AG10803 (cell line): ENCODE measurements at places on chromosomes 1 and 21.

DNA sequence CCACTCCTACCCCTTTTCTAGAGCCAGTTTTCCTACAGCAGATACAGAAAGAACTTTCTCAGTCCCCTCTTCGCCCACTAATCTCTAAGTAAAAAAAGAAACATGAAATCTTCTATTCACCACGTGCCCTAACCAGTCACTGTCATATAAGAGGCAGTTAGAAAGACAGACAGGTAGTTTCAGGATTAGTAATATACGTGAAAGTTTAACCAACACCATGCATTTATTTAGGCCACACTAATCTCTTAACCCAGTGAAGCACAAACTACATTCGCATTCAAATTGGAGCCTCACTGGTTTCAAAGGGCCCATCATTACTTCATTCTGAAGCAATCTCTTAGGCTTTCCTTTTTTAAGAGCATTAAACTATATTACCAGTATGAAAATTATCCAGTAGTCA is 10.1 kb downstream of the GPATCH2 start:
- no peak for DNase-seq

GRCh38 chr1:115732316-115732715 is 36.2 kb downstream of the CASQ2 start:
- DNase-seq, result no peak

DNA sequence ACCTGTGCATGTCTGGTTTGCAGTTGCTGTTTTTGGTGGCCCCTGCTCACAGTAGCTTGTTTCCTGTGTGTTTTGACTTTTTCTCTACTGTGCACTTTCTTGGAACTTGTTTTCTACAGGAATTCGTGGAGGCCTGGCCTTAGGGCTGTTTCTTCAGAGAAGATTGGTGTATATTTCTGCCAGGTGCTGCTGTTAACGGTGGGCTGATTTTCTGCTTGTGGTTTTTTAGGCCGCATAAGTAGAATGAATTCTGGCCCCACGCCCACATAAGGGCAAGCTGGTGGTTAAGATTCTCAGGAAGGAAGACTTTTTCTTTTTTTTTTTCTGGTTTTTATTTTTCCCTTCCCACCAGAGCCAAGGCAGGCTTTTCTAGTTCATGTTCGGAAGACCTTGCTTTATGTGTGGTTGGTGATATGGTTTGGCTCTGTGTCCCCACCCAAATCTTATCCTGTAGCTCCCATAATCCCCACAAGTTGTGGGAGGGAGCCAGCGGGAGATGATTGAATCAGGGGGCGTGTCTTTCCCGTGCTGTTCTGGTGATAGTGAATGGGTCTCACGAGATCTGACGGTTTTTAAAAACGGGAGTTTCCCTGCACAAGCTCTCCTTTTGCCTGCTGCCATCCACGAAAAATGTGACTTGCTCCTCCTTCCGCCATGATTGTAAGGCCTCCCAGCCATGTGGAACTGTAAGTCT is 71.5 kb upstream of the DISP3 start:
- DNase-seq, result no peak

DNA sequence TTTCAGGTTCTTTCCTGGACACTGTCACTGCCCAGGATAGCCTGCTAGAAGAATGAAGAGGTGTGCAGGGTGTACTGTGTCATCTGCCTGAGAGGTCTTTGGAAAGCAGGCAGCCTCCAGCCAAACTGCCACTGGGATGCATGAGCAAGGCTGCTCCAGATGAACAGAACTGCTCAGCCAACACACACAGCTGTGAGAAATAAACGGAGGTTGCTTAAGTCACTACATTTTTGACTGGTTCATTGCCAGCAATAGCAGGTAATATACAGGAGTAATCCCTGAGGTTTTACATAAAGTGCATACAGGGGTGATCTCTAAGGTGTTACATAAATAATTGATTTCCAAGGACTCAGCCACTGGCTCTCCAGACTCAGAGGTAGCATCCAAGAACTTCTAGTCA is 516.9 kb downstream of the BRINP3 start:
- DNase-seq, result no peak

DNA sequence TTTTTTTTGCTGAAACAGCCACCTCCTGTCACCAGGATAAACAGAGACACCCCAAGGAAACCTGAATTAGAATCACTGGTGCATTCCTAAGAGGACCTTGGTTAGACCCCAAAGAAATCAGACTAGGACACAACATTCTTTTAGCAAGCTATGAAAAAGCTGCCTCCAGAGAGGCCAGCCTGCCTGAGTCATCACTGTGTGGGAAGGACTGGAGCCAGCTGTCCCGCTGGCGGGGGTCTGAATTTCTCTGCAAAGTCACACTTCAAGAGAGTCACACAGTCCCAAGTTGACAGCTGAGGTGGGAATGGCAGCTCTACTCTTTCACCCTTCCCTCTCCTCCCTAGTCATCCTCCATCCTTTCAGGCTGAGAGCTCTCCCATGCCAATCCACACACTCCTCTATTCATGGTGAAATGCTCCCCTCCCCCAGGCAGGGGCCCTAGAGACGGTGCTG is 405.0 kb upstream of the POU3F1 start:
- peak; percentile 26 for DNase-seq

- no peak for DNase-seq
These were observed 198.6 kb downstream of the PTPRC start for GRCh38 chr1:198837278-198838021.

DNA sequence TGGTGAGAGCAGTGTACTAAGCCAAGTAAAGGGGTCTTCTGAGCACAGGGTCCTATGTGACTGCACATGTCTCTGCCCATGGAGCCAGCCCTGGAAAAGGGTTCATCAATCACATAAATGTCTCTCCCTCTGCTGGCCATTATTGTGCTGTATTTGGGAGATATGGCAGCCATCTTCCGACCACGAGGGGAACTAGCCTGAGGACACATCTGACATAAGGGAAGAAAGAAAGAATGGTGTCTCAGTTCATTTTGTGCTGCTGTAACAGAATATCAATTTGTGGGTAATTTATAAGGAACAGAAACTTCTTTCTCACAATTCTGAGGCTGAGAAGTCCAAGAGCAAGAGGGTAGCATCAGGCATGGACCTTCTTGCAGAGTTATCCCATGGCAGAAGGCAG is 55.1 kb upstream of the GJA5 start:
- no peak for DNase-seq

DNA sequence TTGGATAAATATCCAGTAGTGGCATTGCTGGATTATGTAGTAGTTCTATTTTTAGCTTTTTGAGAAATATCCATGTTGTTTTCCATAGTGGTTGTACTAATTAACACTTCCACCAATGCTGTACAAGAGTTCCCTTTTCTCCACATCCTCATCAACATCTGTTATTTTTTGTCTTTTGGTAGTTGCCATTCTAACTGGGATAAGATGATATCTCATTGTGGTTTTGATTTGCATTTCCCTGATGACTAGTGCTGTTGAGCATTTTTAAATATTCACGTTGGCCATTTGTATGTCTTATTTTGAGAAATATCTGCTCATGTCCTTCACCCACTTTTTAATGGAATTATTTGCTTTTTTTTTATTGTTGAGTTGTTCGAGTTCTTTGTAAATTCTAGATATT is 183.9 kb downstream of the PTPRU start:
- no peak for DNase-seq

DNA sequence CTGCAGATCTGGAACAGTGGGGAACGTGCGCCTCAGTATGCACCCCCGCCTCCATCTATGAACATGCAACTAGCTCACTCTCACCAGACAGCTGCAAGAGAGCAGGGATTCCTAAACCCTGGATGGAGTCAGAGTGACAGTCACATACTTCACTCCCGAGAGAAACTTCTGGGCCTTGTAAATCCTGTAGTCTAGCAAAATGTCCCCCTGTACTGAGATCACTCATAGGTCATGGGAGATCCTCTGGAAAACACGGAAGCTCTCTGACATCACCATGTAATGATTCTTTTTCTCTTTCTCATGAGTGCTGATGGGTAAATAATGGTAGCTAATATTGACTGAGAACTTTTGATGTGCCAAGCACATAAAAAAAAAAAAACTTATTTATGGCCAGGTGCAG is 23.4 kb upstream of the TARDBP start:
- no peak for DNase-seq

GRCh38 chr1:158311066-158311465 is 20.3 kb downstream of the CD1B start:
- DNase-seq, result no peak

DNA sequence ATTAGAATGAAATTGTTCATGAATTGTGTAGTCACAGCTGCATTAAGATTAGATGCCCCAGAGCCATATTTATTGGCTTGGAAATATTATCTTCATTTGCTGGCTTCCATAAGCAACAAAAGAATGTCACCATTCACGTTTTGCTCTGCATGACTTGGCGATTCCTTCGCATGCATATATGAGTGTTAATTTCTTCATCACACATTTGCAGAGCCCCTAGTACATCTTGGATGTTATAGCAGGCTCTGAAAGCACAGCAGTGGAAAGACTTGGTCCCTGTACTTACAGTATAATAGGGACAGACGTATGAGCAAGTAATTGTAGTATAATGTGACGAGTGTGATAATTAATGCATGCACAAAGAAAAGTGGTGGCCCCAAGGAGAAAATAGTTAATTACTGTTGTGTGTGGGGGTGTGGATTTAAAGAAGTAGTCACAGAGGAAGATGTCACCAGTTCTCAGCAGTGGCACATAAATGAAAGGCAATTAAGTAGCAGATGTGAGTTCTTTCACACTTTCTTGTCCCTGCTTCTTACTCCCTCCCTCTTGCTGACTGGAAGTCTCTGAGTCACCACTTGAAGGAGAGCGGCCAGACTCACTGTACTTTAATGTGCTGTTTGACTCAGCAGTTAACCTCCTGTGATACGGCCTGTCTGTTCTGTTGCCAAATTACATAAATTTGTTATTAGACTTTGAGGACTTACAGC is 21.0 kb downstream of the S100A10 start:
- DNase-seq, result peak; percentile 85

GRCh38 chr1:237146241-237146640 is 104.3 kb downstream of the RYR2 start:
- DNase-seq, result no peak

DNA sequence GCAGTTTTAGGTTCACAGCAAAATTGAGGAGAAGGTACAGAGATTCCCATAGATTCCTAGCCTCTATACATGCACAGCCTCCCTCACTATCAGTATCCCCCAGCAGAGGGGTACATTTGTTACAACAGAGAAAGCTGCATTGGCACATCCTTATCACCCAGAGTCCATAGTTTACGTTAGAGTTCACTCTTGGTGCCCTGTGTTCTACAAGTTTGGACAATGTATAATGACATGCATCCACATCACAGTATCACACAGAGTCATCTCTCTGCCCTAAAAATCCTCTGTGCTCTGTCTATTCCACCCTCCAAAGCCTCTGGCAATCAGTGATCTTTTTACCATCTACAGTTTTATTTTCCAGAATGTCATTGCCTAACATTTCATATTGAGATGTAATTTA is 22.3 kb upstream of the RGS16 start:
- no peak for DNase-seq

DNA sequence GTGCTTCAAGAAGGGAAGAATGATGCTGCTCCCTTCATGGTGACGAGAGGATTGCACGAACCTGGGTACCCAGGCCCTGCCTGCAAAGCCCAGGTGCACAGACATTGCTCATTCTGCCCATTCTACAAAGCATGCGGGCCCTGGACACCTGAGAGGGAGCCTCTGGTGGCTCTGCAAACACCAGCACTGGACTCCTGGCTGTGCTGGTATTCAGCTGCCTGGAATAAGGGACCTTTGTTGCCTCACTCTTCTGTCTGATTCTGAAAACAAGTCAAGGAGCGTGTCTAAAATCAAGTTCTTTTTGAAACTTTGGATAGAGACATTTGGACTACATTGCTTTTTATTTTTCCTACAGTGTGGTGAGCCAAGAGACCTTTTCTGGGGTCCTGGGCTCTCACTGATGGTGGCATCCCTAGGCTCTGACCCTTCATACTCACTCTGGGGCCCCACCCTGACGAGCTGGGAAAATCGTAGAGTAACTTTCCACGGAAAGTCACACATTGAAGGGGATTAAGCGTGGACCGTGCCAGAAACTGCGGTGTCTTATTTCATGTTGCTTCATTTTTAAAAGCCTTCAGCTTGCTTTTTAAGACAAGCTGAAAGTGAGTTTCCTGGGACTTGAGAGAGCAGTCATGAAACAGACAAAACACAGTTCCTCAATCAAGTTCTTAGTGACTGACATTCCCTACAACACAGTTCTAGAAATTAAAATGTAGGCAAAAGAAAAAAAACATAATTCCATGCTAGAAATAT is 24.0 kb downstream of the ABCA4 start:
- peak; percentile 41 for DNase-seq

GRCh38 chr1:24139841-24140425 is 3.0 kb downstream of the IL22RA1 start:
- DNase-seq, result no peak

GRCh38 chr1:19472174-19472573 is 13.2 kb downstream of the CAPZB start:
- no peak for DNase-seq

- peak; percentile 69 for DNase-seq
These were observed 60.7 kb downstream of the HSF2BP start for GRCh38 chr21:43598416-43599120.
